ENCODE measurements at places on chromosomes 13 and 19.

DNA sequence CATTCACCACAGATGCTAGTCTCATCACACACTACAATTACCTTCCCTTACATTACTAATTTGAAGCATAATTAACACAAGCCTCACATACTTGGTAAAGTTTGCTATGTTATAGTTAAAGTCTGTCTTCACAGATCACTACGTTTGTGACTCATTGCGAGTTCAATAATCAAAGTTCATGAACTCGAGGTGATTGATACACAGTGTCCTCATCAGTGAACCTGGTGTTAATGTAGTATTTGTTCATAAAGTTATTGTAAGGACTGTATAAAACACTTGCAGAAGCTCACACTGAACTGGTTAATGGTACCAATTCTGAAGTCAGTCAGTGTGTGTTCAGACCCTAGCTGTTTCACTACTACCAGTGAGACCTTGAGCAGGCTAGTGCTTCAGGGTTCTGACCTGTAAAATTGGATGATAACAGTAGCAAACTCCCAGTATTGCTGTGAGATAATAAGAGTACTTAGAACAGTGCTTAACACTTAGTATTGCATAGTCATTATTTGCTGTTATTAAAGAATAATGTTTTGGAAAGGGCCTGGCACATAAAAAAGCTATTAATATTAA, 313.3 kb downstream of the LIG4 start:
- DNase-seq = no peak

DNA sequence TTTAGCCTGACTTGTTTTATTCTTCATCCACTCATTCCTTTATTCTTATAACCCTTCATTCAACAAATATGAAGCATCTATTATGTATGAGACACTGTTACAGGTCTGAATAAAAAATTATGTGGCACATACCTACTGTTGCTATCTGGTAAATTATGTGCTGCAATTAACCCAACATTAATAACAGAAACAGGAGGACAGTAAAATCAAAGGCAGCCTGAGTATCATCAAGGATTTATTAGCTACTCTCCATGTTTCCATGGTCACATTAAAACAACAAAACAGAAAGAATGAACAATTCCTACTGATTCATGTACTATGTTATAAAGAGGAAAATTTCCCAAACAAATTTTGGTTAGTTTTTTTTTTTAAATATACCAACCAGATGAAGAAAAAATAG, 43.9 kb downstream of the RAP2A start:
- DNase-seq = no peak

DNA sequence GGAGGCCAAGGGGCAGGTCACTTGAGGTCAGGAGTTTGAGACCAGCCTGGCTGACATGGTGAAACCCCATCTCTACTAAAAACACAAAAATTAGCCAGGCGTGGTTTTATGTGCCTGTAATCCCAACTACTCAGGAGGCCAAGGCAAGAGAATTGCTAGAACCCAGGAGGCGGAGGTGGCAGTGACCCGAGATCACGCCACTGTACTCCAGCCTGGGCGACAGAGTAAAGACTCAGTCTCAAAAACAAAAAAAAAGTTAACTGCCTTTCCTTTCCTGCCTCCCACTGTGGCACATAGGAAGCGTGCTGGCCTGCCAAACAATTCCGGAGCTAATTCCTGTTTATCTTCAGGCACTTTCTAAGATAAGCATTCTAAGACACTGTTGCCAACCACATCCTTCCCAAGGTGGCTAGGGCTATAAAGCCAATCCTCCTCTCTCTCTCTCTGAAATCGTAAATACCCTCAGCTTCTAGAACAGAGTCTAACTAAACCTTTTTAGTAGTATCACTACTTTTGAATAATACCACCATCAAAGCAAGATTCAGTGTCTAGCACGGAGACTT, 21.6 kb downstream of the SLC25A30 start:
- DNase-seq = no peak

- no peak for DNase-seq
These were observed 6.3 kb downstream of the CILP2 start for GRCh38 chr19:19544257-19544953.

DNA sequence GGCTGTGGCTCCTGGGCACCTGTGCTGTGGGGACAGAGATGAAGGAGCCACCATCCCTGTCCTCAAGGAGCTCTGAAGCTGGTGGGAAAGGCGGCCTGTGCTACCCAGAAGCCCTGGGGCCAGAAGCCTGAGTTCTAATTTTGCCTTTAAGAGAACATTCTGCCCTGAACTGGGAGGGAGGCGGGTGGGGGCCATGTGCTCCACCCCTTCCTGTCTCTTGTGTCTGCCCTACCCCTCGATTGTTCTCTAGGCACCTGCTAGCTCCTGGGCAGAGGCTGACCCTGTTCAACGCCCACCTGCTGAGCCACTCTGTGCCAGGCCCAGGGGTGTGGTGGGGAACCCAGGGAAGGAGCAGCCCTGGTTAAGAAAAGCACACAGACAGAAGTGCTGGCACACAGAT, 5.9 kb downstream of the TRAPPC6A start:
- DNase-seq = no peak

- DNase-seq = no peak
These were observed 414.2 kb downstream of the FOXO1 start for GRCh38 chr13:40252241-40252640.

DNA sequence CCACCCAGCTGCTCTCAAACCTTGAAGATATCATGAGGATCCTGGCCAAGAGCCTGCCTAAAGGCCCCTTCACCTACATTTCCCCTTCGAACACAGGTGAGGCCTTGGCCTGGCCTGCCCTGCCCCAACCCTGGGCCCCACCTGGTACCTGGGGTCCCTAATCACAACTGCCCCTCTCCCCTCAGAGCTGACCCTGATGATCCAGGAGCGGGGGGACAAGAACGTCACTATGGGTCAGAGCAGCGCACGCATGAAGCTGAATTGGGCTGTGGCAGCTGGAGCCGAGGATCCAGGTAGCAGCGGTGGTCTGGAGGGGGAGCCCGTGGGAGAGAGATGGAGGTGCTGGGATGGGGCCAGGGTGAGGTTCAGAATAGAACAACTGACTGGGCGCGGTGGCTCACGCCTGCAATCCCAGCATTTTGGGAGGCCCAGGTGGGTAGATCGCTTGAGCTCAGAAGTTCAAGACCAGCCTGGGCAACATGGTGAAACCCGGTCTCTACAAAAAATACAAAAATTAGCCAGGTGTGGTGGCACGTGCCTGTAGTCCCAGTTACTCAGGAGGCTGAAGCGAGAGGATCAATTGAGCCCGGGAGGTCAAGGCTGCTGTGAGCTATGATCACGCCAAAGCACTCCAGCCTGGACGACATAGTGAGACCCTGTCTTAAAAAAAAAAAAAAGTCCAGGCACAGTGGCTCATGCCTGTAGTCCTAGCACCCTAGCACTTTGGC, 17.5 kb downstream of the DDX39A start:
- no peak for DNase-seq

- no peak for DNase-seq
These were observed 48.9 kb upstream of the TNFSF11 start for GRCh38 chr13:42525035-42525504.

DNA sequence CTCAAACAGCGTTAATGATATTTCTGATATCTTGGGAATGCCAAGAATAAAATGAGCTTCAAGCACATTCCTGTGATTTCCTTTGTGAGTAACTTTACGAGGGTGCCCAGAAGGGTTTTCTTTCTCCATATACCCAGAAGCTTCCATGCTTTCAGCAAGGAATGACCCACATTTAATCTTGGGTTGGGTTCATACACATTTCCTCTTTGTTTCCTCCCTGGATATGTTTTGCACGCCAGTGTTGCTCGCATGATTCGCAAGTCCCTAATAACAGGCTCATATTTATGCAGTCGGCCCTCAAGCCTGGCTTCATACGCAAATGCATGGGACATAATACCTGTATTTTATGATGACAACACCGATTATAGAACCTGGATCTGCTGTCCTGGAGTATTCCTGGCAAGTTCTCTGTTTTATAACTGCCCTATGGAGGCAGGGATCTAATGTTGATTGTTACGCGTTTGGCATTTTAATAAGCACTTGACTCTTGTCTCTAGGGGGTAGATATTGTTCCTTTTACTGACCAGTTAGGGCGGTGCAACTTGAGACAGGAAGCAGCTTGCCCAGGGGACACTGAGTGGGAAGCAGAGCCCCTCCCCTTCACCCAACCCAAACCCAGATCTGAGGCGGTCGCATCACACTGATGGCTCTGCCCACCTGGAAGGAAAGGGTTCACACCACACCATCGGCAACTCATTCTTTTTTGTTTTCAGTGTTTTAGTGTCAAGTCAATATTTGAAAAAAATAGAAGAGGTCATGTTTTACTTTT, 220.4 kb upstream of the SOX1 start:
- DNase-seq = no peak

DNA sequence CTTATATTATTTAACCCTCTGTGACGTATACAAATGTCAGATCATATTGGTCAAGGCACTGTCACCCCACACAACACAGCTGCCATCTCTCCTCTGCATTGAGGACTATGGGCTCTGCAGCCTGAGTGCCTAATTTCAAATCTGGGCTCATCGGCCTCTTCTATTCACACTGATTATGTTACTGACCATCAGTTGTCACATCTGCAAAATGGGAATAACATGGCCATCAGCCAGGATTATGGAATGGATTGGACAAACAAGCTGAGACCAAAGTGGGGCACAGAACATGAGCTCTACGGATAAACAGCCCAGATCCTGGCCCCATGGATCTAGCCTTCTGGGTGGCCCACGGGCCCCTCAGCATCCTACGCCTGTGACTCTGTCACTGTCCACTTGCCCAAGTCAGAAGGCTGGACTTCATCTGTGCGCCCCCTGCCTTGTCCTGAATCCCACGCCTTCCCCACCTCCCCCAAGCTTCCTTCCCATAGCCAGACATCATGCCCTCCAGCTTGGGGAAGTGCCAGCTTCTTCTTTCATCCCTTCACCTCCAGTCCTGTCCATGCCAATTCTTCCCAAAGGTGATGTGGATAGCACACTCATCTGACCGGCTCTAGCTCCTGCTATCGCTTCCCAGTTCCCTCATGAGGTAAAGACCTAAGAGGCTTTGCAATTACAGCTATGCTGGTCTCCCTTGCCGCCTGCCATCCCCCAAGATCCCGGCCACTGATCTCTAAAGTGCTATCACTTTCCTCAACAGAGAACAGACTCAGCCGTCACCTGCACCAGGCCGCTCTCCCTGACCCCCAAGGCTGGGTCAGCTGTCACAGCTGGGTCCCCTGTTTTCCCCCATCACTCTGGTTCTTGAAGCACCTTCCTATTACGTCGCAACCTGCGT, 872 bp downstream of the FARSA start:
- DNase-seq = no peak

DNA sequence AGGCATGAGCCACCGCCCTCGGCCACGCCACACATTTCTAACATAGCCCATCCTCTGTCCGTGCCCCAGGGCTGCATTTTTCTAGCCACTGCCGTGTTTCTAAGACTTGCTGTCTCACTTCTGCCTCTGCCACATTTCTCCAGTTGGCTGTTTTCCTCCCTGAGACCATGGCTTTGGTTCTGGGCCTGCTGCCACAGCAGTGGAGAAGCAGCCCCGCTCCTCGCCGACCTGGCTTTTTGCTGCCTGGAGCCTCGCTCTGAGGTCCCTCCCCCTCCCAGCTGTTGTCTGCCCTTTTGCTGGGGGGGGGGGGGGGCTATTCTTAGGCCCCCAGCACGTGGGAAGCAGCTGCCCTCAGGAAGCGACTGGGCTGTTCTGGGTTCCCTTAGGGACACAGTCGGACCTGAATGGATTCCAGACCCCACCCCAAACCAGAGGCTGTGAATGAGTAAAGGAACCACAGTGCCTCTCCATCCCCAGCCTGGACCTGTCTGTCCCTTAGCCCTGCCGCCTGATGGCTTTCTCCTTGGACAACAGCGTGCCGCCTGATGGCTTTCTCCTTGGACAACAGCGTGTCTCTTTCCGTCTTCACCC, 3.3 kb downstream of the GYS1 start:
- no peak for DNase-seq

GRCh38 chr13:88136098-88136790, 465.1 kb downstream of the SLITRK5 start:
- DNase-seq = no peak

GRCh38 chr13:43268632-43269031, 245.2 kb downstream of the DNAJC15 start:
- DNase-seq = no peak

DNA sequence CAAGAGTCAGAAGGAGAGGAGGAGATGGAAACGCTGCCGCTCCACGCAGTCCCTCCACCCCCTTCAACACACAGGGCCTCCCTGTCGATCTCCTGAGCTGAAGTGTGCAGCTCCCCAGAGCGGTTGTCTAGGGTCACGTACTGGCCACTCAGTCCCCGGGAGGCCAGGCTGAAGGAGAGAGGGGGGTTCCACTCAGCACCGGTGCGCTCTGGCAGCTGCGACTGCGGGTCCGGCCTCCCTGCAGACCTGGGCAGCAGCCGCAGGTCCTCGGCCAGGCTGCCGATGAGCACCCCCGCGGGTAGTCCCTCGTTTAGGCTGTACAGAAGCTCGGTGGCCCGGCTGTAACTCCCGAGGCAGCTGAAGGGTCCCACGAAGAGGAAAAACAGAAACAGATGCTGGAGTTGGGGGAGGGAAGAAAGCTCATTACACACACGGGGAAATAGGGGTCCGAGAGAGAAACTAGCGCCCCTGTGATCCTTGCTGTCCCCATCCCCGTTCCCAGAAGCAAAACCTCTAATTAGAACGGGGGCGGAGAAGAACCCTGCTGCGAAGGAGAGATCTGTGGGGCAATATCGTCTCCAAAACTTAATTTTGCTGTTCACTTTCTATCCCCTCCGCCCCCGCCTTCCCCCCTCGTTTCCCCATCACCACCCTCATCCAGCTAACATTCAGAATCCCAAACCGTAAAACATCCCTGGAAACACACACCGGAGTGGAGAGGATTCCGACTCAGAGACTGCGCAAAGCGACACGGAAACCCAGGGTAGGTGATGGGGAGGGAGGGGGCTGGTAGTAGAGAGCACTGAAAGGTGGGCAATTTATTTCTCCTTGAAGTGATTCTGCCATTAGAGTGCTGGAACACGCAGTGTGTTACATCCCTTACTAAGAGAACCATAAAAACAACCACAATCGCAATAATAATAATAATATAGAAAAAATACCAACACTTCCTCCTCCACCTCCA, 1.8 kb downstream of the PCDH20 start:
- no peak for DNase-seq

- peak; percentile 76 for DNase-seq
These were observed 32.7 kb upstream of the DCLK1 start for GRCh38 chr13:36163809-36164308.

- DNase-seq = no peak
These were observed 560.2 kb upstream of the SPRY2 start for GRCh38 chr13:80901111-80901510.

GRCh38 chr13:45282994-45283393, 58.0 kb downstream of the TPT1 start:
- no peak for DNase-seq

All from PC-9 (cell line).